ENCODE measurements at places on chromosomes 4 and X.

- DNase-seq = no peak
These were observed 196.4 kb upstream of the RADX start for GRCh38 chrX:106415276-106415895.

DNA sequence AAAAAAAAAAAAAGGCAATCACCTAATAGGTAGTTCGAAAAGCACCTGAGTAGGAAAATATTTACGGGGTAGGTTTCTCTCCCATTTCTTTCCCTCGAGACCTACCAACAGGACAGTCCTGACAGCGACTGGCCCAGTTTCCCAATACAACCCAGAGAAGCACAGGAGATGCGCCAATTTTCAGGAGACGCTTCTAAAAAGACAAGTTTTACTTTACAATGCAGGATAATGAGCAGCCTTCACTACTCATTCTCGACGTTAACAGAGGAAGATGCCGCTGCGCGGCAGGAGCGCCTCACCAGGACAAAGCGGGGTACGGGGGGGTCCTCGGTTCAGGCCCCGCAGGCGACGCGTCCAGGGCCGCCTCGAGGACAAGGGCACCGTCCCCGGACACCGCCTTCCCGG, 708 bp downstream of the BCLAF3 start:
- no peak for DNase-seq

DNA sequence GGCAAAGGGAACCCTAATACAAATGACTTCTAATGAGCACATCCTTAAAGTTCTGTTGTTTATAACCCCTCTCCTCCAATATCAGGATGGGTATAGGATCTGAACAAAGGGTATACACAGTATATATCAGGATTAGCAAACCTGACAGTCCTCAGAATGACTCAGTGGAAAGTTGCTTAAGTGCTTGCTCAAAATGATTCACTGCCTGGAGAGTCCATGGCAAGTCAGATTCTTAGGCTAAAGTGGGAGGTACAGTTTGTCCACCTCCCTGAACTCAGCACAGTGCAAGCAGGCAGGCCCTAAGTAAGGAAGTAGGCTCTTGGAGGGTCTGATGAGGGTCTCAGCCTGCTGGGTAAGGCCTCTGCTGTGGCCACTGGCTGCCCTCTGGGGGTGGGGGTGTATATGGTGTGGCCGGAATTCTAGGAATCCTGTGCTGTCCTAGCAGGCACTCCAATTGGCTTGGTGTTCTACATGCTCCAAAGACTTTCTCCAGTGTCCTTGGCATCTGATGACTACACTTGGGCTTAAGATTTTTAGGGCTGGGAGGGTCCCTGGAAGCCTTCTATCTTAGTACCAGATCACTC, 54.3 kb downstream of the CHRDL1 start:
- no peak for DNase-seq

GRCh38 chr4:43282534-43282933, 390.0 kb downstream of the GRXCR1 start:
- DNase-seq = no peak

DNA sequence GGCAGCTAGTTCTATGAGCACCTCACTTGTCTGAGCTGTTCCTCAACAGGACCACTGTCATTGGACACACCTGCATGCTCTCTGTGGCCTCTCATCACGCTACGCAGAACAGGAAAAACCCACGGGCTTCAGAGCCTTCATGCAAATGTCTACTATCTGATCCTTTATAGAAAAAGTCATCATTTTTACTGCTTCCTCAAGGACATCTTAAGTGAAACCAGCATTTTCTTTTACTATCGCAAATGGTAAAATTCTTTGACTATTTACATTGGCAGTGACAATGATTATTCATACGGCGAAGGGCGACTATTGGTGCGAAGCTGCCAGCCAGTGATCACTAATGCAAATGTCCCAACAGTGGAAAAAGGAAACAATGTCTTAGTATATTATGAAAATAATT, 147.0 kb downstream of the AFAP1 start:
- DNase-seq = no peak

- no peak for DNase-seq
These were observed 324.9 kb upstream of the CASK start for GRCh38 chrX:42248226-42248625.

GRCh38 chr4:36088542-36088941, 155.8 kb downstream of the ARAP2 start:
- no peak for DNase-seq

GRCh38 chrX:23271026-23271425, 63.6 kb upstream of the PTCHD1 start:
- DNase-seq = no peak

GRCh38 chr4:76212851-76213414, 691 bp downstream of the SCARB2 start:
- DNase-seq = no peak

DNA sequence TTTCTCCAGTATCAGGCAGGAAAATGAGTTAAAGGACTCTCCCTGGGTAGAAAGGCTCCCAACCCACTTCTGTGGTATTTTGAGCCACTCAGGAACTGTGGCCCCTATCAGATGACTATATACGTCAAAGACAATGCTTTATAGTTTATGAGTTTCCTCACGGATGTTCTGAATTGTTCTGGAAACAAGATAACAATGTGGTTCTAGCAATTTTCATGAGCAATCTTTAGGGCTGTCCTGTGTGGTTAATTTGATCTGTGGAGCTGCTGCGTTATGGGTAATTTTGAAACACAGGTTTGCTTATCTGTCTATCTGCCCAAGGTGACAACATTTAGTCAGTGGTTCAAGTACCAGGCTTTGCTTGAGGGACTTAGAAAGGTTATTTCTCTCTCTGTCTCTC, 46.7 kb upstream of the IL2 start:
- no peak for DNase-seq

- no peak for DNase-seq
These were observed 34.3 kb upstream of the CPEB2 start for GRCh38 chr4:14967982-14968381.

- DNase-seq = no peak
These were observed 1.7 kb downstream of the CTBP1 start for GRCh38 chr4:1246901-1247863.
